Activated CD4-positive, alpha-beta T cell treated with anti-CD3 and anti-CD28 coated beads, Interleukin-2, amount 50 U/mL, for 24 hours (primary cell): ENCODE measurements at places on chromosomes 6 and 20.

- DNase-seq: no peak
Observed at GRCh38 chr6:135087803-135088202, 33.2 kb upstream of the HBS1L start.

- no peak for DNase-seq
Observed at GRCh38 chr6:45759472-45759810, 256.2 kb downstream of the CLIC5 start.

DNA sequence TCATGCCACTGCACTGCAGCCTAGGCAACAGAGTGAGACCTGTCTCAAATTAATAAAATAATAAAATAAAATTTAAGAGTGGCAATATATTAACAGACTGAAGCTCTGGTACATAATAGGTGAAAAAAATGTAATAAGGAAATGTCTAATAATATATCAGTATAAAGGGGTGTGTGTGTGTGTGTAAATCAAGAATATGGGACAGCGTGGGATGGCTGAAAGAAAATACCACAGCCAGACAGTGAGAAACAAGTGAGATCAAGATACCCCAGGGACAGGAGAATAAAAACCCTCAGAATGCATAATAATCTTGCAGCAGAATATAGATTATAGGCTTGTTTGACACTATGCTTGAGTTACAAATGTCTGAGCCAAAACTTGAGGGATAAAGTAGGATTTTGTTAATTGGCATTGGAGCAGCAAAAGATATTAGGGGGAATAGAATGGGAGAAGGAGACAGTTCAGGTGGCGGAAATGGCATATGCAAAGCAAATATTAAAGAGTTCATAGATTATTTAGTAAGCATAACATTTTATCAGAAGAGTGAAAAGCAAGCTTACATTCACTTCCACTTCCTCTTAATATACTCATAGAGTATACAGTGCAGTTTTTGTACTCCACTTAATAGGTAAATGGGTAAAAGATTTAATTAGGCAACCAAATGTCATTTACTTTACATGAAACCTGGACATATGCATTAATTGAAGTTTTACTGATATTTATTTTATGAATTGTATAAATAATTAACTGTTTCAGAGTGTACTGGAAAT is 398.5 kb upstream of the GJE1 start:
- no peak for DNase-seq

- no peak for DNase-seq
Observed at GRCh38 chr6:146550911-146551310, 7.3 kb downstream of the RAB32 start.

- DNase-seq: no peak
Observed at GRCh38 chr6:136763716-136764516, 28.4 kb downstream of the MAP3K5 start.

DNA sequence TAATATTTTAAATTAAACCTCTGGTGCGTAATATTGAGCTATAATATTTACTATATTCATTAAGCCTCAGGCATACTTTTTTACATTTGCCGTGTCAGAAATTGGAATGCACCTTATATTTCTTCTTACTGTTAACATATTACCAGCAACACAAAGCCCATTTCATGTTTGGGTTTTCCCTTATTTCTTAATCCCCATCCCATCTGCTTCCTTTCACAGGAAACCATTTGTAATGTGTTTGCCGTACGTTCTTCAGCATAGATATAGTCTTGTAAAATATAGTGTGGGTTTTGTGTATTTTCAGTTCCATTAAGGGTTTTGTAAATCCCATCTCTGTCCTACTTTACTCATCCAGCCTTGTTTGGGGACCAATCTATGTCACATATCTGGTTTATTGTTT is 6.5 kb downstream of the EYS start:
- no peak for DNase-seq

- DNase-seq: no peak
Observed at GRCh38 chr6:40796260-40797221, 209.4 kb upstream of the LRFN2 start.

- DNase-seq: no peak
Observed at GRCh38 chr6:11912420-11912819, 99.7 kb upstream of the HIVEP1 start.

DNA sequence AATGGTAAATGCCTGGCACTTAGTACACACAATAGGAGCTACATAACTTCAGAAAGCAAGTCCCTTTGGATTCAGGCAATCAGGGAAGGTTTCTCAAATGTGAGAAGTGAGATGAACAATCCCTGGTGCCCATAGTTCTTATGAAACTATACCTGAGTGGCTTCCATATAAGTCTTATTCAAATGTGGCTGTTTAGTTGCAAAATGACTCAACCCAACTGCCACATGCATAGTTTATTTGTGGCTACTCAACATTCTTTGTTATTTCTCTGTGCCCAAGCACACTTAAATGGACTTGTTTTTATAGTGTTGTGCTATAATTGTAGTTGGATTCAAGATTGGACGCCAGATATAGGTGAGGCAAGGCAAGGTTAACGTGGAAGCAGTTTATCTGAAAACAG is 93.7 kb upstream of the ATXN1 start:
- no peak for DNase-seq

DNA sequence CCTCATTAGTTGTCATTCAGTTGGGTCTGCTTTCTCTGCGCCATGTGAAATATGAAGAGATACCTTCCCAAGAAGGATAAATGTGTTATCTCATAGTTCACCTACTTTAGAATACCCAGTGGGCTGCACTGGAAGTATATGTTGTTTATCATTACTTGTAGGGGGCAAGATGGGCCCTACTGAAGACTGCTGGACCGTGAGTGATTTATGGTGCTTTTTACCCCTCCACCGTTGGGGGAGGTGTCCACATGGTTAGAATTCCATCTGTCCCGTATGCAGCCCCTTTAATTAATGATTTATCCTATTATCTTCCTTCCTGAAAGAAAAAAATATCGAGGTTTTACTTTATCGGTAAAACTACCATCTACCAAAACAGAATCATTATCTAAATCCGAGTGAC is 97.0 kb downstream of the TSHZ2 start:
- DNase-seq: no peak

DNA sequence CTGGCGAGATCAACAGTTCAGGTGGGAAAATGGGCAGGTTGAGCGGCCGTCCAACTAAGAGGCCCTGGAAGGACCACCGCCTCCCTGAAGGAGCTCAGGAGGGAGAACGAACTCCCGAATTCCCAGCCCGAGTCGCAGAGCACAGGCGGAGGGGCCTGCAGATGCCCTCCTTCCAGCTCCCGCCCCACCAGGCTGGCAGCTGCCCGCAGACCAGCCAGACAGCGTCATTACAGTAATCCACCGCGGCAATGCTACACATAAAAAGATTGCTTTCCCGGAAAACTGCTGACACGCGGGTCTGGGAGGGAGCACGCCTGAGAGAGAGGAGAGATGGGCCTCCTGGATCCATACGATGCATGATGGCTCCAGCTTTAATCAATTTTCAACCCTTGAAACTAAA is 30.5 kb upstream of the SLCO4A1 start:
- no peak for DNase-seq

DNA sequence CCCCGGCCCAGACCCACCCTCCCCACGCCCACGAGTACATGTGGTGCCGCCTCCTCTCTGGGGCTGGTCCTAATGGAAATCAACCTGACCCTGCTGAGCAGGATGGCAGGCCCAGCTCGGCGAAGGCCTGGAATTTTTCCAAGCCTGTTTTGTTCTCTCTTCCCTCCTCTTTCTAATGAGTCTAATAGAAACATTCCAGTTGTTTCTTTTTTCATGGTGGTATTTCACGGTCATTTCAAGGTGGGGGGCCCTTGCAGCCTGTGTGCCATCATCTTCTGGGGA is 16.6 kb downstream of the SMOC2 start:
- DNase-seq: no peak

DNA sequence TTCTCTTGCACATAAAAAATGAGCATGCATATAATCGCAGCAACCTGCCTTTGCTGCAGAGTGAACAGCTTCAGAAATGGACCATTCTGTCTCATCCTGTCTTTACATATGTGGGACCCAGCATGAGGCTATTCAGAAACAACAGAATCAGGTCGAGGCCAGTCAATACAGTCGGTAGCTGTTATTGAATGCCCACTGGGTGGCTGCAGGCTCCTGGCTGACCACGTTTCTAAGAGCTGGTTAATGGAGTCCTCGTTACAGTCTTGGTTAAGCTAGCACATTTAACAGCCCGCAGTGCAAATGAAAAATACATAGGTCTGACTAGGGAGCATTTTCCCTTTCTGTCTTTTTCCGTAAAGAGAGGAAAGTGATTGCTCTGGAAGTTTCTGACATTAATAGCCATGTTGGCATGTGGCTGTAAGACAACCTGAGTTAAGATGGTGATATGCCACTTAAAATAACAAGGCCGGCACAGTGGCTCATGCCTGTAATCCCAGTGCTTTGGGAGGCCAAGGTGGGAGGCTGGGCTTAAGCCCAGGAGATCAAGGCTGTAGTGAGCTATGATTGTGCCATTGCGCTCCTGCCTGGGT is 75.0 kb downstream of the SHLD1 start:
- no peak for DNase-seq

DNA sequence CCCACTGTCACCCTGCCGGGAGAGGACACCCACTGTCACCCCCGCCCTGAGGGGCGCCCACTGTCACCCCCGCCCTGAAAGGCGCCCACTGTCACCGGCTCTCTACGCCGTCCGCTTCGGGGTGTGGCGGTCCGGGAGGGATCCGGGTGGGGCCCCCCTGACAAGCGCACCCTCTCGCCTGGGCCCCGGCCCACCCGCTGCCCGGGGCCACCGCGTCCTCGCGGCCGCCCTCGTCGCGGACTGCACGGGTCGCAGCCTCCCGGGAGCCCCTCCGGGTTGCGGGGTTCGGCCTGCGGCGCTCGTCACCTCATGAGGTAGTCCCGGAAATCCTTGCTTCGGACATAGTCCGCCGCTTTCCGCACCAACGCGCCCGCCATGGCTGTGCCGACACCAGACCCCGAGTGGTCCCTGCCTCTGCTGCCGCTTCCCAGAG is 224 bp downstream of the MPC1 start:
- no peak for DNase-seq

GRCh38 chr20:34720266-34720665 is 16.1 kb downstream of the TP53INP2 start:
- DNase-seq: no peak

DNA sequence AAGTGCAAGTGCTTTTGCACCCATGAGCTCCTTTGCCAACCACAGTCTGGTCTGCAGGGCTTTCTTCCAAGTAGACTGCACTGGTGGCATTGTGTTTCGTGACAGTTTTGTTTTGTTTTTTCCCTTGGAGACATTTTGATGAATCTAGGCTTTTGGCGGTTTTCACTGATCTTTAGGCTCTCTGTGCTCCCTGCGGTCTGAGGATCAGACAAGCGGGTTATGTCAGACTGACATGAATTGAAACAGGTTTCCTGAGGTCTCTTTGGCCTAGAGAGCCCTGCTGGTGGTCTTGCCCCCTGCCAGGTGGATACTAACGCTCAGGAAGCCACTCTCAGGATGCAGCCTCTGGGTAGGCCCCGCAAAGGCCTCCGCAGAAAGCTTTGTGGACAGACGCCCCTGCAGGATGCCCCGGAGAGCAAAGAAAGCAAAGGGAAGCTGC is 555.4 kb upstream of the AGPAT4 start:
- DNase-seq: no peak
